ENCODE measurements at places on chromosomes 4 and X.

- DNase-seq = no peak
Observed at GRCh38 chrX:119194621-119195020, 41.5 kb upstream of the PGRMC1 start.

DNA sequence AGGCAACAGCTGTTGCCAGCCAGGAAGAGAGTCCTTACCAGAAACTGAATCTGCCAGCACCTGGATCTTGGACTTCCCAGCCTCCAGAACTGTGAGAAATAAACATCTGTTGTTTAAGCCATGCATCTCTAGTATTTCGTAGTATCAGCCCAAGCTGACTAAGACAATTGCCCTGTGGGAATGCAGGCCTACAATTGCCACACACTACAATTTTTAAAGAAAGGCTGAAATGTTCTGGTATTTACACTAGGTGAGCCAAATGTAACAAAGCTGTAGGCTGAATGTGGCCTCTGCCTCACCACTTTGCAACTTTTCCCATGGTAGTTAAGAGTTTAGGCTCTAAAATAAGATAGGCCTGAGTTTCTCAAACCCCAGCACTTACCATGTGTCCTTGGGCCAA, 59.1 kb downstream of the SPATA18 start:
- DNase-seq = no peak

DNA sequence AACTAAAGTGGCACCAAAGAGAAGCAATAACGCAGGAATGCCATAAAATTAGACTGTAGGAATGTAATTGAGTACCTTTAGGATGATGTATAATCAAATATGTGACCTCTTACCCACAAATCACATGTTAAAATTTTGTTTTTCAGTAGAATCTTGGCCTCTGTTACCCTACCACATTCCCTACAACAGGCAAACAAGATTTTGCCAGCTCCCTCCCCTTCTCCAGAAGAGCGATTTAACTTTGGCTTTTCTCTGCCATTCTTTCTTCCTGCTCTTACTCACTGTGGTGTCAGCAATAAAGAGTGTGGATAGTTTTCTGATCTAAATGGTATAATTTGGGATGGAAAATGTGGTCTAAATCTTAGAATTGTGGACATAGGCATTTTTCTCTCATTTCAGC, 57.2 kb downstream of the TRIM2 start:
- DNase-seq = no peak

DNA sequence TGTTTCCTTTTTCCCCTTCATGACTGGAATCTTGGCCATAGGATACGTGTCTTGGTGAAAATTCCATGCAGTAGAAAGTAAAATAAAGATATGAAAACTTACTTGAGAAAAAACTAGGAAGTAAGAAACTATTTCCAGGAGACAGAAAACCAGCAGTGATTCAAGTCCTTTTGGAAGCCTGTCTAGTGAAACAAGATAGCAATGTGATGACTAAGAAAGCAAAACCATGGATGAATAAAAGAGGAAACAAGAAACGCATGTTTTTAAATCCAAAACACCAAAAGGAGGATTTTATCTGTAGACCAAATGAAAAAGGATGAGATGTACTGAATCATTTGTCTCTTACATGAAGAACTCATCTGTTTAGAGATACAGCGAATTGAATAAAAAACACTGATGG, 1430.0 kb downstream of the ARAP2 start:
- no peak for DNase-seq

DNA sequence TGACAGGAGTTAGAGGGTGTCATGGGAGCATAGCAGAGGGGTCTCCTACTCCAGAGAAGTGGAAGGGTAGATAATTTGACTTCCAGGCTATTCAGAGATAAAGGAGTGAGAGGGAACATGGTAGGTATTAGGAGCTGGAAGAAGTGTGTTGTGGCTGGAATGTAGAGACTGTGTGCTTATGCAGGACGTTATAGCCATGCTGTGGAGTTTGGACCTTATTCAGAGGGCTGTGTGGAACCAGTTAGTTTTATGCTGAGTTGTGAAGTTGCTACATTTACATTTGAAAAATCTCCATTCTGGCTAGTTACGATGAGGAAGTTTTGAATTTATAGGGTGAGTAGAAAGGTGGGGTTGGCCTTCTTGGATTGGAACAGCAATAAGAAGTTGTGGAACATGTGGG, 67.5 kb downstream of the FIP1L1 start:
- no peak for DNase-seq

DNA sequence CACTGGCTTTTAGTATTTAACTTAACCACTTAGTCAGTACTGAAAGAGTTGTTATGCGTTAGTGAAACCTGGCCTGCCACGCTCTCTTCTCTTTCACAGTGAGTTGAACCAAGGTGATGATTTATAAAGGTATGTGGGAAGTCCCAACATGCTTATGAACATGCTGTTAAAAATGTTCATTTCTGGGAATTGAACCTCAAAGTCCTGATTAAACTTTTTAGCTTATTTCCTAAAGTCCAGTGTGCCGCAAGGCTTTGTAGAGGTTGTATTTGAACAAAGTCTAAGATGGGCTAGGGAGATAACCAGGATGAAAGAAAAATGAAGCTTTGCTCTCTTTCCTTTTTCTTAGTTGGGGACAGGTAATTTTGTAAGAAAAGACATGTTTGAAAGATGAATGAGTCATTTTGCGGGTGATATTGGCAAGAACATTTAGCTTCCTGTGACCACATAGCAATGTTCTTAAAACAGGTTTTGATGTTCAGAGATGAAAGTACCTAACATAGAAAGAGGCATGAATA, 270.3 kb downstream of the DTHD1 start:
- peak; percentile 19 for DNase-seq

GRCh38 chr4:115866364-115866896, 753.0 kb upstream of the NDST4 start:
- DNase-seq = no peak

DNA sequence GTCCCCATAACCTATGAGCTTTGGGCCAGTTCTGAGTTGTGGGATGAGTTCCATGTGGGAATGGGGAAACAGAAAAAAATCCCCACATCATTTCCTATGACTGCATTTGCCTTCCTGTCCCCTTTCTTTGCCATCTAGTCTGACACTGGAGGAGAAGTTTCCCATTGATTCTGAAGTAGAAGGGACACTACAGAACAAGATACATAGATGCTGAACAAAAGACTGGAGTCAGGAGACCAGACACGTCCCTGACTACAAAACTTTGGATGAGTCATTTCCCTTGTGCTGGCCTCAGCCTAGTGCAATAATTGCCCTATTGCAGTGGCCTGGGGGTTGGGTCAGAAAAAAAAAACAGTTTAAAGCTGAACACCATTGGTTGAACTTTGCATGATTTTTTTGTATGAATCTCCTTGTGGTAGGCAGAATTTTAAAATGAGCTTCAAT, 22.1 kb downstream of the BEX3 start:
- no peak for DNase-seq

DNA sequence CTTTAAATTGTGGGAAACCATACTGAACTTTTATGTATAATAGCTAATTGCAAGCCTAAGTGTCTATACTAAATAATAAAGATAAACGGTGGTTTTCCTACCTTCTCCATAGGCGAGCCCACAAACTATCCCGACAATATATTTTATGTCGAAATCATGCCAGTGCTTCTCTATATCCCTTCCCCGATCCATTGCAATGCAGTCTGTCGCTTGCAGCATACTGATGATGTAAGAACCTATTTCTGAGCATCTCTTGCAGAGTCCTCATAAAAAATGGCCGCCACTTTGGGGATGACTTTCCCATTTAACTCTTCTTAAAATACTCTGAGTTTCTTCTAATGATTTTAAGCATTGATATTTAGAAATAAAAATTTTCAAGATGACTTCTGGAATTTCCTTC, 58.1 kb upstream of the TLR3 start:
- no peak for DNase-seq

- DNase-seq = no peak
Observed at GRCh38 chrX:68204521-68205038, 228.7 kb downstream of the OPHN1 start.

DNA sequence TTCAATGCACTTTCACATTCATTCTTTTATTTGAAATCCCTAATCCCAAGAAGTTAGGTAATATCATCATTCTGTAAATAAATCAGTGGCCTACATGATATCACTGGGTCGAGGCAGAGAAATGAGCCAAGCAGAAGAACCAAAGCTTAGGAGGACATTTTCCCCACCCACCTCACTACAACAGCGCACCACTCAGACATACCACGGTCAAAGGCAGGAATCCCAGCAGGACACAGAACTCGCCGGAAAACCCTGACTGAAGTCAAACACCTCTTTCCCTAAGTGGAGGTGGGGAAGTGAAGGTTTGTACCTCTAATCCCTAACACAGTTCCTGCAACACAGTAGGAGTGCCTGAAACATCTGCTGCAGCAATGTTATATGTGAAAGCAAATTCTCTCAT, 21.5 kb downstream of the RELL1 start:
- DNase-seq = no peak

DNA sequence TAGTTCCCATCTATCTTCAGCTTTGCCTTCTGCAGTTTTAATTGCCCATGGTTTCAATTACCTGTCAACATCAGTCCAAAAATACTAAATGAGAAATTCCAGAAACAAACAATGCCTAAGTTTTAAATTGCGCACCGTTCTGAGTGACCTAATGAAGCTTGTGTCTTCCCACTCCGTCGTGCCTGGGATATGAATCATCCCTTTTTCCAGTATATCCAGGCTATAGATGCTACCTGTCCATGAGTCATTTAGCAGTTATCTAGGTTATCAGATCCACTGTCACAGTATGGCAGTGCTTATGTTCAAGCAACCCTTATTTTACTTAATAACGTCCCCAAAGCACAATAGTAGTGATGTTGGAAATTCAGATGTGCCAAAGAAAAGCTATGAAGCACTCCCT, 363.6 kb upstream of the FAM241A start:
- DNase-seq = no peak

DNA sequence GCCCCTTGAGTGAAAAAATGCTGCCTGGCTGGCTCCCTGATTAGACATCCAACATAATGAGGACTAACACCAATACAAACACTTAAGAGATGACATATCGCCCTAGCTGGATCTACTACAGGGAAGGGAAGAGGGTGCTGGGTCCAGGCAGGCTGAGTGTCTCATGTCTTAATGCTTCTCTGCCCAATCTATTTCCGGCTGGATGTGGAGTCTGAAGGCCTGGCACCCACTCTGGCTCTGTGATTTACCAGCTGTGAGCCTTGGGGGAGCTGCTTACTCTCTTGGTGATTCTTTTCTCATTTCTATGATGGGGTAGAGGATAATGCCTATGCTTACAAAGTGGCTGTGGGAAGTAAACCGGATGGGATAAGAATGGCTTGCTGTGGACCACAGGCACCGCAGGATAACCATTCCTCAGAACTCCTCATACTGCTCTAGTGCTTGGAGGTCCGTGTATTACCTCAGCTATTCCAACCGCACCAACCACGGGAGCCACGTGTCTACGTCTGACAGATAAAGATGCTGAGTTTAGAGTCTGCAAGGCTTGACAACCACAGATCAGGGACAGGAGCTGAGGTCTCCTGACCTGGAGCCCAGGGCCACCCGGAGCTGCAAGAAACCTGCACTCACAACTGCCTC, 161.7 kb downstream of the AFAP1 start:
- no peak for DNase-seq

DNA sequence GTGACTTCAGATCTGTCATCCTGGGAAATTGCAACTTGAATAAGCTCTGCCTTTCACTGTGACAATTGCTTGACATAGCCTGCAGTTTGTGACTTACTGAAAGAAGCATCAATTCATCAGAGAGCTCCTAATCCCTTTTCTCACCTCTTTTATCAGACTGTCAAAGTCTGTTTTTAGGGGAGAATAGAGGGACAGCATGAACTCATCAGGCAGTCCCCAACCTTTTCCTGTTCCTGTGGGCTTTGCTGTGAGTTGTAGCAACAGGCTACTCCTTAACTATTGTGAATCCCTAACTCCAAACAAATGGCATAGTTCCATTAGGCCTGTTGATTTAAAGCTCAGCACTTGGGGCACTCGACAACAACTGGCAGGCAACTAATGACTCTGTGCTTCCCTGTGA, 64.9 kb downstream of the DOCK11 start:
- DNase-seq = no peak
